ENCODE measurements at places on chromosomes 3 and 15.

DNA sequence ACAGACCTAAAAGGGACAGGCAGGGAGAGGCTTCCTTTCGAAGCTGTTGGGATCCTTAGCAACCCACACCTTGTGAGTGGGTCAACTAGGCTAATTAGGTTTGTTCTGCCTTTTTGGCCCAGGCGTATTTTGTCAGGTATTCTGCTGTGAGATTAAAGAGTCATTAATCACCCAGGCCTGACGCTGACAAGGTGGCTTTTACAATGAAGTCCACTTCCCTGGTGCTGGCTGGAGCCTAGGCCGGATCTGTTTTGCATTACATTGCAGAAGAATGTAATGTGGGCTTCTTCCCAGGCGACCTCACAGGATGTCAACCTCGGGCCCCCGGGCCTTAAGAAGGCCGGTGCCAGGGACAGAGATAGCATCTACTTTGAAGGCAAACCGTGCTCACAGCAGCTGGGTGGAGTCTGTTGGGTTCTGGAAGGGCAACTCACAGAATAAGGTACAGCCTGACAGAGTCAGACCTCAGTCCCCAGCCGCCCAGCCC, 76.9 kb downstream of the HES1 start:
- peak; percentile 98 for DNase-seq

DNA sequence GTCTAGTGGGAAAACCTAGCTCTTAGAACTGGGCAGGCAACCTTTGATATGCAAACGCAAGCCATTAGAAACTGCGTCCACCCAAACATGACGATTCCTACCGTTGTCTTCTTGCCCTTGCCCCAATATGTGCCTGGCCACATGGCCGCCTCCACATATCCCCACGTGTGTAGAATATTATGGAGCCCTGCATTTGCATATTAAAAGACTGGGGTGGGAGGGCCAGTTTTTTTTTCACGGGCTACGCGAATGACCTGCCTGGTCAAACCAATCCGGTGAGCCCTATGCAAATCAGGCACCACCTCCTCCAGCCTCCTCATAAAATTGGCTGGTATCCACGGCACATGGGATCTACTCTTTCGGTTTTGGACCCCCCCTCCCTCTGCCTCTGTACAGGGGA, 381.0 kb upstream of the RGMA start:
- peak; percentile 83 for DNase-seq

DNA sequence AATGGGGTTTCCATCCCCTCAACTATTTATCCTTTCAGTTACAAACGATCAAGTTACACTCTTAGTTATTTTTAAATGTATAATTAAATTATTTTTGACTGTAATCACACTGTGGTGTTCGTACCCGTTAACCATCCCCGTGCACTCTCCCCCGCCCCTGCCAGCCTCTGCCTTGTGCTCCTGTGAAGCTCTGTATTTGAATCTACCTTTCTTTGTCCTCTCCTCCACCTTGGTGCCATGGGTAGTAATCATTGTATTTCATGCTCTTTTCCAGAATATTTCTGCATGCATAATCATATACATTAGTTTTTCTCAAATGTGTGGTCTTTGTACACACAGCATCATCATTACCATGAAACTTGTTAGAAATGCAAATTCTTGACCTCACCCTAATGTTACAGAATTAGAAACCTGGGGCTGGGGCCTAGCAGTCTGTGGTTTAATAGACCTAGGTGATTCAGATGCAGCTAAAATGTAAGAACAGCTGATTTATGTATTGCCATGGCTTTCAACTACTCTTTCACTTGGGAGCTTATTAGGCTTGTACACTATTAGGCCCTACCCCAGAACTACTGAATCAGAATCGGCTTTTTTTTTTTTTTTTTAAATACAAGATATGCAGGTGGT, 91.5 kb downstream of the STT3B start:
- no peak for DNase-seq

- DNase-seq: no peak
Measured at GRCh38 chr3:81684751-81685395, 76.6 kb downstream of the GBE1 start.

Measured in ELF-1 (cell line).